Activated CD4-positive, CD25-positive, alpha-beta regulatory T cell (primary cell): ENCODE measurements at places on chromosomes 13 and 19.

DNA sequence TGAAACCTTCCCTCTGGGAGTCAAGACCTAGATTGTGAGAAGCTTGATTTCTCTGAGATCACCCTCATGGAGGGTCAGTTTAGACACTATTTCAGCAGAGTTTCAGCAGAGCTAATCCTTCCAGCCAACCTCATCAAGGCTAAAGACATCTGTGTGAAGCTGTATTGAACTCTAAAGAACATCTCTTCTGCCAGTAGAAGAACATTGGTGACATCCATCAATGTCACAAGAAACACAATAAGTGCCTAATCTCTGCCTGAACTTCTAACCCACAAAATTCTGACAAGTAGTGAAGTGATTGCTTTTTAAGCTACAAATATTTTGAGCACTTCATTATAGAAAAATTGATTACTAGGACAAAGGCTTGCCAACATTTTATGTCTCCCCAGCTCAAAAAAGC lies 475.8 kb upstream of the PCDH20 start:
- no peak for DNase-seq

GRCh38 chr13:71774863-71775262 lies 92.1 kb downstream of the DACH1 start:
- DNase-seq: no peak

DNA sequence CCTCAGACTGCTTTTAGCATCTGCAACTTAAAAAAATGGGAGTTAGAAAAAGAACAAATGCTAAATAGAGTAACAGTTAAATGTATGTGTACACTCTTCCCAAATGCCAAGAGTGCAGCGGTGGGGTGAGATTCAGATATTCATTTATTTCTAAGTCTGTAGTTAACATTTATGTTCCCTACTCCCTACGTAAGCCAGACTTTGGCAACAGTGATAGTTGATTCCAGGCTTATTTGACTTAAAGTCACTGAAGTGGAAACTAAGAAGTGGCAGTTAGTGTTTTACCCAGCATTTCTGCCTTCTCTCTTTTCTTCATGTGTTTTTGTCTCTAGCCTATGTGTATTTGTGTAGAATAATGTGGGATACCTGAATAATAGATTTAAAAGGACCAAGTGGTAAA lies 4.5 kb downstream of the MIR17HG start:
- DNase-seq: no peak

DNA sequence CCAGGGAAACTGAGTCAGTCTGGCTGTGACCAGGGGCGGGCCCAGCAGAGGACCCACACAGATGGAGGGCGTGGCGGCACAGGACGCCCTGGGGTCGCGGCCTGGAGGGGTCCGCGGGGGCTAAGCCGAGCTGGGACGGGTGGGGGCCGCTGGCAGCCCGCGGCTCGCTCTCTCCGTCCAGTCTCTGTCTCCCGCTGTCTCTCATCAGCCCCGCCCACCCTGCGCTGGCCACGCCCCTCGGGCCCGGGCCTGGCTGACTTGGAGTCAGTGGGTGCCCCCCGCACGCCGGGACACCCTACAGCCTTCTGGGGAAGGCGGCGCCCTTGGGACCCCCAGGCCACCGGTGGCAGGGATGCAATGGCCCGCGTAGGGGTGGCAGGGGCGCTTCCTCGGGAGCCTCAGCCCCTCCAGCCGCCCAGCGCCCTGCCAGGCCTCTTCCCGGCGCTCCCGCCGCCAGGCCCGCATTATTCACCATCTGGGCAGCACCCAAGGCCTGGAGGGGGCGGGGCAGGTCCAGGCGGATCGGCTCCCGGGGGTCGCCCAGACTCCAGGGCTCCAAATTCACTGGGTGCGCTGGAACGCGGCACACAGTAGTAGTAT lies at the start of gene TBXA2R:
TBXA2R (minus strand) TSS at position 186 of the 600 bp plus-strand sequence. CDS start 6,241 bp downstream, outside the sequence.
- peak; percentile 14 for DNase-seq

DNA sequence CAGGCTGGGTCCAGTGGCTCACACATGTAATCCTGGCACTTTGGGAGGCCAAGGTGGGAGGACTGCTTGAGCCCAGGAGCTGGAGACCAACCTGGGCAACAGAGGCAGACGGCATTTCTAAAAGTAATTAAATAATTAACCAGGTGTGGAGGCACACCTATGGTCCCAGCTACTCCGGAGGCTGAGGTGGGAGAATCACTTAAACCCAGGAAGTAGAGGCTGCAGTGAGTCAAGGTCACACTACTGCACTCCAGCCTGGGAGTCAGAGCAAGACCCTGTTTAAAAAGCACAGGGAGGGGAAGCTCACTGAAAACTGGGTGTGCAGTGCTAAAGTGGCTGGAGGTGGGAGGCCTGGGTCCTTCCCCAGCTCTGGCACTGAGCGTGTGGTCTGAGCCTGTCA lies 9.7 kb downstream of the LATS2 start:
- no peak for DNase-seq

- no peak for DNase-seq
Observed at GRCh38 chr13:110964229-110965037, 49.6 kb upstream of the ANKRD10 start.

- DNase-seq: no peak
Observed at GRCh38 chr19:32171719-32172151, 173.7 kb upstream of the ZNF507 start.

DNA sequence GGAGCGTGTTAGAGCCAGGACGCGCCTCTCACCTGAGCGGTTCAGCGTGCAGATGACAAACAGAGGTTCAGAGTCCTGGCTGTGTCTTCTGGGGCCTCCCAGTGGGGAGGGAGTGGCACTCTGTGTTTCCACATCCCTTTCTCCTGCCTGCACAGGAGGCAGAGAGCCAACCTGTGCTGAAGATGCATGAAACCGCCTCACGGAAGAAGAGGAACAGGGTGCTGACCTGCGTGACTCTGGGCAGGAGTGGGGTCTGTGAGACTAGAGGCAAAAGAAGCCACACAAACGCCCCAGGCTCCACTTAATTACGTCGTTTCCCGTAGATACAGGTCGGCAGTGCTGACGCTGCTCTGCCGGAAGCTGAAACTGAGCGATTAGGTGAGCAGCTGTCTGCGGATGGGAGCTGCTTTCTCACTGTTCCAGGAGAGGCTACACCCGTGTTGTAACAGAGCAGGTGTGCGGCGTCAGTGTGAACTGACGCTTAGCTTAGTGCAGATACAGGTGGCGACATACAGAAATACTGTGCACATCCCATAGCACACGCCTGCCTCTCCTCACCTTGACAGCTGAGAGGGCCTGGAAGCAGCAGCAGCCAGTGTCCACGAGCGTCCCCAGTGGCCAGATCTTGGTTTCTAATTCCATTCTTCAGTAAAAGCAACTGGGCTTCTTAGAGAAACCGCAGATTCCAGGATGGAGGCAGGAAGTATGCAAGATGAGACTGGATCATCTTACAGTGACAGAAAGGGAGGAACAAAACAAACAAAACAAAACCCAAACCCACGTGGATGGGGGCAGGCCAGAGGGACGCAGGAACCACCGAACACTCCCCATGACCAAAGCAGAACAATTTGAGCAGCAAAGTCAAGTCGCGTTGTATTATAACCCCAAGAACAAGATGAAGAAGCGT lies 37.7 kb upstream of the MCF2L start:
- no peak for DNase-seq

- DNase-seq: no peak
Observed at GRCh38 chr13:88395804-88396203, 724.6 kb downstream of the SLITRK5 start.

GRCh38 chr19:14474827-14475226 lies 327 bp downstream of the PTGER1 start:
- no peak for DNase-seq

DNA sequence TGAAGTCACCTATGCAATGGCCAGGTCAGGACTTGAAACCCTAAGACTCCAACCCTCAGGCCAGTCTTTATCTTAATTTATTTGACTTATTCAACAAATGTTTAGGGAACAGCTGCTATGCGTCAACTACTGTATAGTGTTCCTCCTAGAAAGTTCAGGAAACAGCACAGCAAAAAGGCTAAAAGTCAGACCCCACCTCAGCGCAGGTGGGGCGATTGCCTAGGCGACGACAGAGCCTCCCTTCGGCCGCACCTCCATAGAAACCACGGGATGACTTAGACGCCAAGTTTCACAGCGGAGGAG lies 502 bp downstream of the VRK3 start:
- no peak for DNase-seq

DNA sequence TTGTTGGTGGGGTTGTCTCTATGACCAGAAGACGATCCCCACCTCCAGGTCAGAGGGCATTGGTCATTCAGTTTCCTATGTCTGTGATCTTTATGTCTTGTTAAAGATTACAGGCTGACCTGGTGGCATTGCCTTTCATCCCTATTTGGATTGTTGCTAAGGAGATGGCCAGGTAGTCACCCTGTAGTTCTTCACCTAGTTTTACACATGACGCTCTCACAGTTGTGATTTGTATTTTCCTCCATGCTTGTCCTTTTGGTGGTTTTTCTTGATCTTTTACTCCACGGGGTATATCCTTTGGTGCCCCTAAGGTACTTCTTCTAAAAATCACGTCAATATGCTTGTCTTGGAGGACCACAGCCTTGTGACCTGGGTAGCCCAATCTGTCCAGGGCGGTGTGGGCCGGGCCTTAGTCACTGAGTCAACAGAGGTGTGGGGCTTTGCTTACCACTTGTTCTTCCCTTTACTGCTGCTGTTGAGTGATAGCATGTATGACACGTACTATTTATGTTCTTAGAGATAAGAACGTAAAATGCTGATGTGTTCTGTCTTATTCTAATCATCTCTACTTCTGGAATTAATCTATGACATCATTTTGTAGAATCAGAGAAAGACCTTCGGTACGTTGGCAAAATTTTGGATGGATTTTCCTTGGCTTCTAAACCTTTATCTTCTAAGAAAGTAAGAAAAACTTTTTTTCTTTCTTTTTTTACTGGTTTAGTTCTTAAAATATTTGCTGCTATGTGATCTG lies 20.1 kb downstream of the GPATCH1 start:
- DNase-seq: no peak

DNA sequence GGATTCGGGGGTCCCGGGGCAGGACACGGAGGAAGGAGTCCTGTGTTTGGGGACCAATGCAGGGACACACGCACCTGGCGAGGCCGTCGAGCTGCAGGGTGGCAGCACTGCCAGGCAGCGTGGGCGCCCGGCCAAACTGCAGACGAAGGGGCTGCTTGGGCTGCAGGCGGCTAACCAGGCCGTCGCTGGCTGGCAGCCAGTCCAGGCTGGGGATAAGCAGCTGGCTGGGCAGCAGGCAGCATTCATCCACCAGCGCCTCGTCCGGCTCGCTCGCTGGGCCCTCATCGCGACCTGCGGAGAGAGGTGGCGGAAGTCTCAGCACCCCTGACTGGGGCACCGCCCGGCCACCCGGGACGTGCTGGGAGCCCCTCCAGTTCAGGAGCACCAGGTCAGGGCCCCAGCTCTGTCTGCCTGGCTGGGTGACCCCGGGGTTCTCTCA lies 11.5 kb downstream of the CFD start:
- no peak for DNase-seq

DNA sequence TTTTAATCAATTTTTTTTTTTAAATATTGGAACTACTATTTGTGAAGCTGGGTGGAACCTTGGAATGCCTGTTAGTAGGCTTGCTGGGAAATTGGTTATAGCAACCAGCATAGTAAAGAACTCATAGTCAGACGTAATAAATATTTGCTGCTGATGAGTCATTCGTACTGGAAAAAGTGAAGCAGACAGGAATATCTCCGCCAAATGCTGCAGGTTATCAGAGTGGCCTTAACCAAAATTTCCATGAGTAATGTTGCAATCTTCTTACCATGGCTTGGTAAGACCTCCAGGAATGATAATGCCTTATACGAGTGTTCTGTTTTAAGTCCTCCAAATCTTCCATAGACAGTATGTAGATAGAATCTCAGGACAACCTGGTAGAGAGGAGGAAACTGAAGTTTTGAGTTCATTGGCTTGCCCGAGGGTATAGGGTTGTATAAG lies 34.2 kb downstream of the MBNL2 start:
- no peak for DNase-seq

DNA sequence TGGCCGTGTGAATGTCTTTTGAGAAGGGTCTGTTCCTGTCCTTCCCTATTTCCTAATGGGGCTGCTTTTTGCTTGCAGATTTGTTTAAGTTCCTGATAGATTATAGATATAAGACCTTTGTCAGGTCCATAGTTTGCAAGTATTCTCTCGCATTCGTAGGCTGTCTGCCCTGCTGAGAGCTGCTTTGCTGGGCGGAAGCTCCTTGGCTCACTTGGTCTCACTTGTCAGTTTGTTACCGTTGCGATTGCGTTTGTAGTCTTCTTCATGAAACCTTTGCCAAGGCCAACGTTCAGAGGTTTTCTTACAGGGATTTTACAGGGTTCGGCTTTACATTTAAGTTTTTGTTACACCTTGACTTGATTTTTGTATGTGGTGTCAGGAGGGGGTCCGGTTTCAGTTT lies 44.0 kb upstream of the TFDP1 start:
- DNase-seq: no peak

- DNase-seq: no peak
Observed at GRCh38 chr13:53499576-53500133, 471.0 kb downstream of the OLFM4 start.

DNA sequence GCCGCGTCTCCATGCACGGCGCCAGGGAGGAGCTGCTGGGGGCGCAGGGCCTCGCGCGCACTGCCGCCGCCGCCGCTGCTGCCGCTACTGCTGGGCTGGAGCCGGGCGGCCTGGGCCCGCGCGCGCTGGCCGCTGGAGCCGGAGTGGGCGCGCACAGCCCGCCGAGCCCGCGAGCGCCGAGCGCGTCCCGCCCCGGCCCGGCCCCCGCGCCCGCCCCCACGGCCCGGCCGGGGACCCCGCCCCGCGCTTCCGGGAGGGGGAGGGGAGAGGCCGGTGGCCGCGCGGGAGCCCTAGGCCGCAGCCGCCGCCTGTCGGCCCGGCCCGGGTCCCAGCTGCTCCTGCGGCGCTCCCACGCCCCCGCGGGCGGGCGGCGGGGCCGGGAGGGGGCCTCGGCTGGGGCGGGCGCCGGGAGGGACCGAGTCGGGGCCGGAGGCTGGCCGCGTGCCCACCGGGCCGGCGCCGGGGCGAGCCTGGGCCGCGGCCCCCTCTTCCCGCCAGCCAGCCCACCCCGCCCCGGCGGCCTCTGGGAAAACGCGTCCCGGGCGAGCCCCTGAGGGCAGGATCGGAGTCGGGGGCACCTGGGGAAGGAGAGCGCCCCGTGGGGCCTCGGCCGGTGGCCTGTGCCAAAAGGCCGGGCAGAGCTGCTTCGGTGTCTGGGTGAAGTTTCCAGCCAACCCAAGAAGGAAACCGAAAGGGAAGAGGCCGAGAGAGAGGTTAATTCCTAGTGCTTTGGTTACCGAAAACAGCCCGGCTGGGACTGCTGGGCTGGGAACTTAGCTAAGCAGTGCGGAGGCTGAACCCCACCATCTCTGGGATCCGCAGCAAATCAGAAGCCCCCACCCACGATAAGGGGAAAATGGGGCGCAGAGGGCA lies at the start of gene STK24:
STK24 (minus strand) TSS at position 145 of the 873 bp plus-strand sequence. CDS start 321 bp downstream, outside the sequence.
- peak; percentile 49 for DNase-seq

DNA sequence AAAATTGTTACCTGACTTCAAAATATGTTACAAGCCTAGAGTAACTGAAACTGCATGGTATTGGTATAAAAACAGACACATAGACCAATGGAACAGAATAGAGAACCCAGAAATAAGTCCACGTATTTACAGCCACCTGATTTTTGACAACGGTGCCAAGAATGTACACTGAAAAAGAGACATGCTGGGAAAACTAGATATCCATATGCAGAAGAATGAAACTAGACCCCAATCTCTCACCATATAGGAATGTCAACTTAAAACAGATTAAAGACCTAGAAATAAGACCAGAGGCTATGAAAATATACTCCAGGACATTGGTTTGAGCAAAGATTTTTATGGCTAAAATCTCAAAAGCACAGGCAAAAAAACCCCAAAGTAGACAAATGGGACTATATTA lies 76.5 kb downstream of the LATS2 start:
- no peak for DNase-seq

GRCh38 chr13:88000239-88000638 lies 329.1 kb downstream of the SLITRK5 start:
- no peak for DNase-seq

- DNase-seq: no peak
Observed at GRCh38 chr13:84574851-84575250, 692.6 kb upstream of the SLITRK1 start.
